ENCODE measurements at places on chromosomes 4 and X. TPM values are rescaled to one million over a fixed set of nuclear protein-coding genes. Genes with fewer than 3 reads are reported as not detected.

LIMCH1 gene
- 1.7 TPM for total RNA-seq

CLIC2 gene
- total RNA-seq = 0.22 TPM

EDA2R gene
- 35.0 TPM for total RNA-seq

LRCH2 gene
- under 0.01 TPM for total RNA-seq

CITED1 gene
- not detected for total RNA-seq

MMRN1 gene
- total RNA-seq = not detected

NUDT6 gene
- total RNA-seq = 4.2 TPM

MAGEB2 gene
- total RNA-seq = not detected

DACH2 gene
- total RNA-seq = not detected

NPY1R gene
- total RNA-seq = not detected

CLCN4 gene
- 11.0 TPM for total RNA-seq
